ENCODE measurements at places on chromosomes 7 and 10.
A peak's percentile ranks its signal among the peaks of the same experiment; 100 is the strongest.

GRCh38 chr7:3980300-3980643, 679.2 kb downstream of the SDK1 start:
- DNase-seq, result no peak

DNA sequence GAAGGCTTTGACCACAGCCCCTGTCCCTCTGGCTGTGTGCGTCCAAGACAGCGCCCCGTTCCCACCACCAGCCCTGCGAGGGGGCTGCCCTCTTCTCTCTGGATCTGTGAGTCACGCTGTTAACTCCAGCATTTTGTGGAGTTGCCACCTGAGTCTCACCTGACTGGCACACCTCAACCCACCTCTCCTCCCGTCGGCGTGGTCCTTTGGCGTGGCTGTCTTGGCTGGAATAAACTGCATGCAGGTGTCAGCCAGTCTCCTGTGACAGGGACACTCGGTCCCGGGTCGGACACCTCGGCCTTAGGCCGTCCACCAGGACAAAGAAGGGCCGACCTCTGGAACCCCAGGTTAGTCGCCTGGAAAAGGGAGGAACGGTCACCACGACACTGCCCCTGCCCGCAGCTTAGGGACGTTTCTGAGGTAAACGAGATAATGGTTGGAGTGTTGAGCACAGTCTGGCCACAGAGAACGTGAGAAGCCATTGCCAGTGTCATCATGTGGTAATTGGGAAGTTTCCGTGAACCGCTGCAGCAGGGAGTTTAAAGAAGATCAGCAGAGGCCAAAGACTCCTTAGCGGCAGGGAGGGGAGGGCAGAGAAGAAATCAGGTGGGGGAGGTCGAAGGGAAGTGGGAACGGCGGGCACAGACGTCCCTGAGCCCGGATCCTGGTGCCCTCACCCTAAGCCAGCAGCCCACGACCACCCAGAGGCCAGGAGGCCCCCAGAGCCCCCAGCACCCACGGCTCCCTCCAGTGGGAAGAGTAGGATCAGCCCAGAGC, 73.6 kb upstream of the FAM20C start:
- DNase-seq, result no peak

- peak; percentile 37 for DNase-seq
Observed at GRCh38 chr7:41148521-41148951, 554.4 kb downstream of the INHBA start.

DNA sequence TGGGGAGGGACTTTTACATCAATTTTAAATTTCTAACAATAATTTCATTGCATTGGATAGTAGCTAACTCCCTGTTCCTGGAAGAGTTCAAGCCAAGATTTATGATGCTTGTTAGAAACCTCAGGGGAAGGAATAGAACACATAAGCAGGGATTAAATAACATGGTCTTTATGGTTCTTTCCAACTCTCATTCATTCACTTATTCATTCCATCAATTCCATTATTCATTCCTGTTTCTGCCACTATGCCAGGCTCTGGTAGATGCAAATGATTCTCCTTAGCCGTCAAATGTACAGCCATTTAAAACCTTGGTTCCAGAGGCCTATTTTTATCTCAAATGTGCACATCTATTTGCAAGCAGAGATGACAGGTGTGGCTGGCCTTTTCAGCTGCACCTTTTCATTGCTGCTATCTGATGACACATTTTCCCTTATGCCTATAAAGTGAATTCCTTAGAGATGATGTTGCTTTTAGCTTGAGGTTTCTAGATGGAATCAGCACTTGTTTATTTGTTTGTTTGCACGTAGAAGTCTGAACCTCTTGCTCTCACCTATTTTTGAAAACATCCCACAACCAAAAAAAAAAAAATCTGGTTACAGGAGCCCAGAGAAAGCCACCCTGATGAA, 205.7 kb upstream of the IGFBP3 start:
- DNase-seq, result no peak

DNA sequence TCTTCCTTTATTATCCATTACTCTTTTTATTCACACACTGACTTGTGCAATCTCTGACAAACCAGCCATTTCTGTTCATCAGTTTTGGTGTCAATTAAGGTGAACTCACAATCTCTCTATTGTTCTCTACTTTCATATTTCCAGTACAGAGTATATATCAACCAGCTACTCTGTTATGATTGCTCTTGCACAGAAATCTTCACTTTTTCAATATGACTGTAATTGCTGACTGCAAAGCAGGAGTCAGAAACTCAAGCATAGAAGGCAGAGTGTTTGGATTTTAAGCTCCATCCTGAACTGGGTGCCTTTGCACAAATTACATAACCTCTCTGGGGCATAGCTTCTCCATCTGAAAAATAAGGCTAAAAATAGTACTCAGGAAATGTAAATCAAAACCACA, 1042.0 kb downstream of the GRM8 start:
- no peak for DNase-seq

DNA sequence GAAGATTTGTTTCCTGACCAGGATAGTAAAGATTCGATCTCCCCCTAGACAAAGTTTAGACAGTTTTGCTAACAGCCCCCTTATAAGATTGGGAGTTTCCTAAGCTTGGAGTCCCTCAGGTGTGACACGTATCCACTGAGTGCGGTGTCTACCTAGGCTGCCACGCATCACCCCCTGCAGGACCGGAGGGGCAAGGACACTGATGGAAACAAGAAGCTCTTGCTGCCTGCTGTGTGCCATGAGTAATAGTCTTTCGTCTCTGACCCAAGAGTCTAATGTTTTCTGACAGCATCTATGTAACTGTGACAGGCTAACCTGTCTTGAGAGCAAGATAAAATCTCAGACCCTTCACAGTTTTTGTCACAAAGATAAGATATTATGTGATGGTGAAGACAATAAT, 173.5 kb downstream of the SEMA3E start:
- no peak for DNase-seq

DNA sequence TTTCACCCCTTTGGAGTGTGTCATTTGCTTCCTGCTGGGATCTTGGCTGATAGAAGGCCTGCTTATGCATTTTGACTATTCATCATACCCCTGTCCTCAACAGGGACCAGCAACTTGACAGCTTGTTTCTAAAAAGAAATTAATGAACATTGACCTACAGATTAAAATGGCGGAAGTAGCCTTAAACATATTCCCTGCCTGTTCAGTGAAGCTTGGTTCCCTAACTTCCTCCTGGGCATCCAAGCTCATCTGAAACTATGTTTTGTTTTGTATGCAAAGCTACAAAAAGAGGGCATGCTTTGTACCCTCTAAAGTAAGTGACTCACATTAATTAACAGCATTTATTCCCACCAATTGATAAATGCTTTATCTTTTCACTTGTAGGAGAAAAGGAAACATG, 26.8 kb upstream of the CDK14 start:
- no peak for DNase-seq

GRCh38 chr7:138610671-138611170, 90.4 kb downstream of the SVOPL start:
- no peak for DNase-seq

DNA sequence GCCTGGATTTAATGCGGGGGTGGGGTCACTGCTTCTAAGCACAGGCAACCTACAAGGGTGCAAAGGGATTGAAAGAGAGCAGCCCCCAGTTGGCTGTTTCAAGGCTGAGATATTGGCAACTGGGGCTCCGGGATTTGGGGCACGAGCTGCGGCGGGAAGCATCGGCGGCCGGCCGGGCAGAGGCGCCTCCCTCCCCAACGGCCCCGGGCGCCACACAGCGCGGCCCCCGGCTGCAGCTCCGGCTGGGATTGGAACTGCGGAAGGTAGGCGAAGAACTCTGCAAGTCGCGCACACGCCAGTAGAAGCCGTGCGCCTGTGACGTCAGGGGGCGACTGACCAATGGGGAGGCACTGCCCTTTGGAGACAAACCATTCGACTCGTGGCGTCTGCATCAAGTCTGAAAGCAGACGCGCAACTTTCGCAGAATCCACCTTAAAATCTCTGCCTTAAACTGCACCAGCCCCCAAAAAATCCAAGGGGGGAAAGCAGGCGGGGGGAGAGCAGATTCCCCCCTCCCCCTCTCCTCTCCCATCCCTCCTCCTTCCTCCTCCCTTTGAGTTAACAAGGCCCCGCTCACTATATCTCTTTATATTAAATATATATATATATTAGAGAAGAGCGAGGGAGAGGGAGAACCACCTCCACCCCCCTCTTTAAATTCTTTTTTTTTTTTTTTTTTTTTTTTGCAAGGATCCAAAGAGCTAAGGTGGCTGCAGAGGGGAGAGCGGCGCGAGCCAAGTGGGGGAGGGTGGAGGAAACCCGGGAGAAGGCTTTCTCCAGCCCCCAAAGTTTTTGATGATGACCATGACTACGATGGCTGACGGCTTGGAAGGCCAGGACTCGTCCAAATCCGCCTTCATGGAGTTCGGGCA, at the start of gene DLX6:
Gene DLX6, plus strand, starts transcription at position 371 of the 872 bp plus-strand sequence. Its CDS starts 425 bp downstream, at position 796.
- DNase-seq, result no peak

DNA sequence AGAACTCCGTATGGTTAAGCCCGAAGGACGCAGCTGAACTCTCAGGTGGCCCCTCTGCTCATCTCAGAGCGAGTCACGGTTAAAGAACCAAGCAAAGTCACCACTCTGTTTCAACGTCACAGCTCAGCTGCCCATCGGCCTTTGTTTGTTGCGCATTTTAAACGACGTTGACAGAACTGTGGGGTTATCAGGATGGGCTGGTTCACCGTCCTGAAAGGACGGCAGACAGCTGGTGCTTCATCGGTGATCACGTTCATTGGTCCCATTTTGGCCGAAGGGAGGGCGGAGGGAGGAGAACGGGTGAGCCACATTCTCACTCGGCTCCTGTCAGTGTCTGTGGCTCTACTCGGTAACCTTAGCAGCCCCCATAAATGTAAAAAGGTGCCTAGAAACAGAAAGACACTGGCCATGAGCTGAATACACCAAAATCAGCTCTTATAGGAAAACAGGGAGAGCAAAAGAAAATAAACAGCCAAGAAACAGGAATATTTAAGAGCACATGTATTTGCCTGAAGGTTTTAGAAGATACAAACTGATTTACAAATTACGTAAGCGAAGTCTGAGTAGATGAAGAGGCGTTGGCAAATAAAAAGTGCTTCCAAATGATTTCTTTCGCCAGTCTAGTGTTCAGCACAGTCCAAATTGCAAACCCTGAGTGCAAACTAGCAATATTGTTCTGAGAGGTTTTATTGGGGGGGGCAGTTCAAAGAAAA, 8.4 kb downstream of the PRKAG2 start:
- no peak for DNase-seq

GRCh38 chr7:46844486-46844885, 737.4 kb downstream of the TNS3 start:
- no peak for DNase-seq

DNA sequence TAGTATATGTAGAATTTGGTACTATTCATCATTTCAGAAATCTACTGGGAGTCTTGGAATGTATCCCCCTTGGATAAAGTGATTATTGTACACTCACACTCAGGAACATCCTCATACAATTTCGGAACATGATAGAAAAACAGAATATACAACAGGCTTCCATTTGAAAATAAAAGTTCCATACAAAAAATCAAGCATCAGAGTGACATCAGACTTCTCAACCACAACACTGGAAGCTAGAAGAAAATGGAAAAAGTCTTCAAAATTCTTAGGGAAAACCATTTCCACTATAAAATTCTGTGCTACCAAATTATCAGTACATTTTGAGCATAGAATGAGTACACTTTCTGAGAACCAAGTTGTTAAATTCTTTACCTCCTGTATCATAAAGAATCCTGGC, 8.8 kb downstream of the LYZL1 start:
- no peak for DNase-seq

DNA sequence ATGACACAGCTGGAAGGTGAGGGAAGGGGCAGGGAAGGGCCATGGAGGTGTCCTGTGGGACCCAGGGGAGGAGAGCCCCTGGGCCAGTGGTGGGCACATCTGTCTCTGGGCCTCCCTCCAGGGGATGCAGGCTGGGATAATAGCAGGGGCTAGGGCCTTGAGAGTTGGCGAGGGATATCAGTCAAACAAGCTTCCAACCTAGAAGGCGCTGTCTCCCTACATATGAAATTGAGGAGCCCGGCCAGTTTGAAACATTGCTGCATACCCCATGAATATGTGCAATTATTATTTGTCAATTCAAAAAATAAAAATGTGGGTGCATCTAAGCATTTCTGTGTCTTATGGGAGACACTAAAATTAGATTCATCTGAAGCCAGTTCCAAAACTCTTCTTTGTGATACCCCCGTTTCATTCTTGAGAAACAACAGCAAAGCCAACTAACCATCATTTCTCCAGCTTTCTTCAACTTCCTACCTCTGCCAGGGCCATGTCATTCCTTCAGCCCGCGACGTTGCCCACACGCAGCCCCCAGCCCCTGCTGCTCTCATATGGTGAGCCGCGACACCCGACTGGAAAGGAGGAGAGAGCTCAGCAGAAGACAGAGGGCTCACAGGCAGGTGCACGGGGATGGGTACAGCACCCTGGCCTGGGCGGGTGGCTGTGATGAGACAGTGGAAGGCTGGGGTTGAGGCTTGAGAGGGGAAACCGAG, 418.7 kb downstream of the GLRX3 start:
- DNase-seq, result no peak

DNA sequence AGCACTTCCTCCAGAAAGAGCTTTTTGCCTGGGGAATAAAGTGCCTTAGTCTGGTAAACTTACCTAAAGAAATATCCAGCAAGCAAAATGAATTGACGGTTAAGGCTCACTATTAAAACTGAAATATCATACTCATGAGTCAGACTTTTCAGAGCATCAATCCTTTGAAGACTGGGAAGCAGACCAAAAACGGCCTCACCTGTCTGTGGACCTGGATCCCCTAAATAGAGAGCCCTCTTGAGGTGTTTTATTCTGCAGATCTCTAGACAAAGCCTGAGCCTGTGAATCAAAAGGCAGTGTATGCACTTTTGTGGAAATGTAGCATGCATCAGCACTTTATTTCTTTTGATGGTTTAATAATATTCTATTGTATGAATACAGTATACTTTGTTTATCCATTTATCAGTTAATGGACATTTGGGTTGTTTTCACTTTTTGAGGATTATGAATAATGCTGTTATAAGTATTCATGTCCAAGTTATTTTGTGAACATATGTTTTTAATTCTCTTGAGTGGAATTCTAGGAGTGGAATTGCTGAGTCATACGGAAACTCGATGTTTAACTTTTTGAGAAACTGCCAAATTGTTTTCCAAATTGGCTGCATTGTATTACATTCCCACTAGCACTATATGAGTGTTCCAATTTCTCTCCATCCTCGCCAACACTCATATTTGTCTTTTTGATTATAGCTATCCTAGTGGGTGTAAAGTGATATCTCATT, 449.0 kb upstream of the IGFBP3 start:
- DNase-seq, result peak; percentile 67

- DNase-seq, result no peak
Observed at GRCh38 chr7:150400008-150400787, 21.1 kb downstream of the ZNF775 start.

GRCh38 chr10:95675403-95676116, 18.2 kb downstream of the TCTN3 start:
- no peak for DNase-seq

DNA sequence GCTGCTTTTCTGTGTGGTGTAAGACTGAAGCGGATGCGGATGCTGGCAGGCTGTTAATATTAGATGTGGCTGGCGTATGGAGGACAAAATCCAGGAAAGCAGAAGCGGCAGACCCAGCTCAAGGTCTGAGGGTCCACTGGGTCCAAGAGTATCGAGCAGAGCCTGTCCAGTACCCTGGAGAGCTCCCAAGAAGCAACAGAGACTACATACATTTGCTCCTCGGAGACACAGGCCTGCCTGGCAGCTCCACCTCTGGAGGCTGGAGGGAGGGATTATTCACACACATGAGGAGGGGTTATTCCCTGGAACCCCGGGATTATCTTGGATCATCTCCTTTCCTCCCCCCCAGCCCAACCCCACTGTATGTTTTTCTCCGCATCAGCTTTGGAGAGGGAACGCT, 31.3 kb upstream of the LOXL4 start:
- no peak for DNase-seq
